ENCODE measurements at places on chromosomes 5 and 9.
A peak's percentile ranks its signal among the peaks of the same experiment; 100 is the strongest.

GRCh38 chr9:127983847-127984289 lies 3.1 kb upstream of the EEIG1 start:
- DNase-seq, result no peak

GRCh38 chr5:67639976-67640375 lies 443.4 kb upstream of the CD180 start:
- DNase-seq, result no peak

- no peak for DNase-seq
Measured at GRCh38 chr5:169997798-169998197, 17.5 kb upstream of the INSYN2B start.

DNA sequence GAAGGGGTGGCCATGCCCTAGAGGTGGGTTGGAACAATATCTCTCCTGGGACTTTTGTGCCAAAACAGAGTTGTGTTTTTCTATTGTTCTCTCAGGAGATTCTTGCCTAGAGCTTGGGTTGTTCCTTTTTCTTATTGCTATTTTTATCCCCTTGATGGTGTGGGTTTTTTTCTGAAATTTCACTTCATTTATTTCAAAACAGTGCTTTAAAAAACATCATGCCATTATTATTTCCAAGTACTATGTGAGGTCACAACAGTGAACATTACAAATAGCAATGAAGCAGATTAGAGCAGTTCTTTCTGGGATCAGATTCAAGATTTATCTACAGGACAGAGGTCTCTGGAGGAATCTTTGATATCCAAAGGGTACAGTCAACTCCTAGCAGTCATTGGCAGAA lies 76.6 kb downstream of the ACTBL2 start:
- DNase-seq, result peak; percentile 43

DNA sequence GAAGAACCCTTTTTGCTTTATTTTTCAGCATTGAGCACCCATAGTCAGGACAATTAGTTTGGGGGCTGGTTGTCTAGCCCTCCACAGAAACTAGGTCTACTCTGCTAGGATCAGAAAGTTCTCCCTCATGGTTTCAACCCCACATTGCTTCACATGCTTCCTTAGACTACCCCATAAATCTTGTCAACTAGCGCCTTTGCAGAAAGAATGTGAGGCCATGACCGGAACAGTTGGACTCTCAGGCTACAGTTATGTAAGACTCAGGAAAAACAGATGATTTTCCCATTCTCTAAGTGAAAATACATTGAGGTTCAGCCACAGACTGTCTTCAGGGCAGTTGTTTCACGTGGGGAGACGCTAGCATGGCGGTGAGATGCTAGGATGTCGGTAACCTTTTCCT lies 255.6 kb downstream of the NR3C1 start:
- no peak for DNase-seq

- no peak for DNase-seq
Measured at GRCh38 chr5:179840321-179840720, 18.3 kb downstream of the MRNIP start.

DNA sequence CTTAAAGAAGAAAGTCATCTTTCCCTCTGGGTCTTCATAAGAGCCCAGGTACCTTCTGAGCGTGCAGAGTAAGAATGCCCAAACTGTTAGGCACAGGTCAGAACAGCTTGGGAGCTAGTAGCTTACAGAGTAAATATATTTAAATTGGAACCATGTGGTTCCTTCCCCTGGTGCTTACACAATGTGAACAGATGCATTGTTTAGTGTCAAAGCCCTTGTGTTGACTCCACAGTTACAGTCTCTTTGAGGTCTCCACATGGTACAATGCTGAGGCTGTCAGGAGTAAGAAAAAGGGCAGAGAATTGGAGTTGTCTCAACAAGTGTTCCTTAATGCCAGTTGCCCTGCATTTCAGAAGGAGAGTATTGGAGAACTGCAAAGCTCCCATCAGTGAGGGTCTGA lies 188.5 kb downstream of the PAPPA start:
- peak; percentile 66 for DNase-seq

DNA sequence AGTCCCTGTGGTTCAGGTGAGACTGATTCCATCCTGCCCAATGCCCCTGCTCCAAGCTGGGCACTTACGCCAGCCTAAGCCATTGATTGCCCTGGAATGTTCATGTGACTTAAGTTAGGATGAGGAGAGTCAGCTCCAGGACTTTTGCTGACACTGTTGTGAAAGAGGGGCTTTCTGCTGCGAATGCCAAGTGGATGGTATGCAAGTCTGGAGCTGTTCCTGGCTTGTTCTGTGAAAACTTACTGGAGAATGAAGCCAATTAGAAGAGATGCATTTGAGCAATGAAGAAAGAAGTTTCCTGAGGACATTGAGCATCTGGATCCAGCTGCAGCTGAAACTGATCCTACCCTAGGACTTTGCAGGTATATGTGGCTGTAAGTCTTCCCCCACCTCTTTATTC lies 61.2 kb upstream of the ZFR start:
- peak; percentile 94 for DNase-seq
